Central memory CD4-positive, alpha-beta T cell (primary cell): ENCODE measurements at places on chromosomes 13 and 19.

GRCh38 chr13:99717959-99718674 is 216.8 kb downstream of the TM9SF2 start:
- no peak for DNase-seq

- DNase-seq = no peak
These were observed 102.5 kb downstream of the GADD45B start for GRCh38 chr19:2578391-2578890.

- DNase-seq = no peak
These were observed 28.0 kb downstream of the FRY start for GRCh38 chr13:32059511-32059984.

DNA sequence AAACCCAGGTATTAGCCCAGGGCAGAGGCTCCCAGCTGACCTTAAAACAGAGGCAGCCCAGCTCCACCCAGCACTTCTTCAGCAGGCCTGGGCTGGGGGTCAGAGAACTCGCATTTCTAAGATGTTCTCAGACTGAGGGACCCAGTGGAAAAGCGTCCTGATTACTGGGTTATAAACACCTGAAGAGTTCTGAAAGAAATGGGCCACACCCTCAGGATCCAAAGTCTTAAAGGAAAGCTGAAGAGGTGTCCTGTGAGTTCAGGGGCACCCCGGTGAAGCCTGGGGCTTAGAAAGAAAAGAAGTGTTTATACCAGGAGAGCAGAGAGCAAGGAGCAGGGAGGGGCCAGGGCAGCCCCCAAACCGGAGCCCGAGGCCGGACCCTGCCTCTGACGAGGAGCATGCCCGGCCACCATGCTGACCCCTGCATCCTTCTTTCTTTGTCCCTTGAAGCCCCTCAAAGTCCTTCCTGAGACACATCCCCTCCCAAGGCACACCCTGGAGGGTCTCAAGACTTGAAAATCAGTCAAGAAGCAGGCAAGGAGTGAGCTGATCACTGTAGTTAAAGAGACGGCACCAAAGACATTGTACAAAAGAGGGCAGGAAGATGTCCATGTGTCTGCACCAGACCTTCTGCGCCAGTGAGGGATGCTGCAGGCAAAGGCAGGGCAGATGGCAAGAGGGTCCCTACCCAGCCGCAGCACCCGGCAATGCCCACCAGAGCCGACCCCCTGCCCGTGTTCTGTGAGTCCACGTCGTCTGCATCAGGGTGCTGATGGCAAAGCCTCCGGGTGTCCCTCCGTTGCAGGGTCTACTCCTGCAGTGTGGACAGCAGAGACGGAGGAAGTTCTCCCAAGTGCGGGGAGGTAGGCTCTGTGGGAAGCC is 10.6 kb upstream of the RAB20 start:
- no peak for DNase-seq

DNA sequence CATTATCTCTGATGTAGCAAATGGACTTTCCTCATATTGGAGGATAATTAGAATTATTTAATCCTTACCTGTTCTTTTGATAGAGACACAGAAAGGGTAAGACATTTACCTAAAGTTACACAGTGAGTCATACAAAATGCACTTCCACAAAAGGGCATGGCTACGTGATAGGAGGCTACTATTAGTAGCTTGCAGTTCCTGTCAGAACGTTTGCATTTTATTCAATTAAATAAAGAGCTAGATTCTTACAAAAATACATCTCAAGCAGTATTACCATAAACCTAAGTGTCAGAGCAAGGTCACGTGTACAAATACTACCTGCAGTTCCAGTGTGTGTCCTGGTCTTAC is 120.6 kb downstream of the ESD start:
- DNase-seq = no peak

DNA sequence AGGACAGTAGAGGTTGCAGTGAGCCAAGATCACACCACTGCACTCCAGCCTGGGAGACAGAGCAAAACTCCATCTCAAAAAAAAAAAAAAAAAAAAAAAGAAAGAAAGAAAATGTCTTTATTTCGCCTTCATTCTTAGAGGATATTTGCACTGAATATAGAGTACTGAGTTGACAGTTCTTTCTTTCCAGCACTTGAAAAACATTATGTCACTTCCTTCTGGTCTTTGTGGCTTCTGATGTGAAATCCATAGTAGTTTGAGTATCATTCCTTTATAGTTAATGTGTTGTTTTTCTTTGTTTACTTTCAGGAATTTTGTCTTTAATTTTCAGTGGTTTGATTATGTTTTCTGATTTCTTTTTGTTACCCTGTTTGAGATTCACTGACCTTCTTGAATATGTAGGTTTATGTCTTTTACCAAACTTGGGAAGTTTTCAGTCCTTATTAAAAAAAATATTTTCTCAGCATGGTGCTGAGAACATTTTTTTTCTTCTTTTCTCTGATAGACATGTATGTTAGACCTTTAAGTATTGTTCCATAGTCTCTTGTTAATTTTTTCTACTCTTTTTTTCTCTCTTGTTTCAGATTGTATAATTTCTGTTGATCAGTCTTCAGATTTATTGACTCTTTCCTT is 50.1 kb downstream of the PCCA start:
- DNase-seq = no peak

GRCh38 chr19:41709951-41710645 is 1.7 kb downstream of the CEACAM5 start:
- no peak for DNase-seq

DNA sequence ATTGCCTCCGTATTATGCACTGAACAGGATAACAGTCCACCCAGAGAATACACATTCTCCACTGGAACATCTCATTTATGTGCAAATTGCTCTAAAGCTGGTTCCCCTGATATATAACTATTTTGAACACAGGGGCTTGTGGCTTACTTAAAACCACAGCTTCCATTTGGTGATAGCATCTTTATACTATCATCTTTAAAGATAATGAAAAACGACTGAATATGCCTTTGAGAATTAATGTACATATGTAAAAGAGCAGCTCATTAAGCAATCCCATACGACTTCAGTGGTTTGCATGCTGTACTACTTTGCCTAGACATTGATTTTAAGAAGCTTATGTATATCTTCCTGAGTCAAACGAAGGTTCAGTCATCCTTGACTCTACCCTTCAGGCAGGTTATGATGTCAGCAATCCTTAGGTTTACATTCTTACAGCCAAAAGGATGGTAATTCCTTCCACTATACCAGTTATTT is 40.8 kb downstream of the BRD4 start:
- DNase-seq = no peak

- DNase-seq = no peak
These were observed 131.5 kb upstream of the MCF2L start for GRCh38 chr13:112837371-112838037.

DNA sequence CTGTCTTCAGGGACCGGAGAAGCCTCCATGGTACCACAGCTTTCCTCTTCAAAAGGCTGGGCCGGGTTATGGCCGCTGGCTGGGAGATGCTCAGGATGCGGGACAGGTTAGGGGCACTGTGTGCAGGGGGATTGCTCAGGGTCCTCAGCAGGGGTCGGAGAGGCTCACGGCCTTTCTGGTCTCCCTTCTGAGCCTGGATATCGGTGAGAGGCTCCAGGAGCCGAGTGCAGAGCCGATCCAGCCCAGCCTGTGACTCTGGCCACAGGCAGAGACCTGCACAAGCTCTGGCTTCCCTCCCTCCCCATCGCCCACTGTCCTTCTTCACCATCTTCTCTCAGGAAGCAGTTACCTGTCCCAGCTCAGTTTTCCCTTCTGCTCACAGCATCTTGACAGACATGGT is 306.0 kb downstream of the ZNF536 start:
- no peak for DNase-seq

GRCh38 chr19:41646589-41647204 is 19.8 kb upstream of the CEACAM4 start:
- DNase-seq = no peak

DNA sequence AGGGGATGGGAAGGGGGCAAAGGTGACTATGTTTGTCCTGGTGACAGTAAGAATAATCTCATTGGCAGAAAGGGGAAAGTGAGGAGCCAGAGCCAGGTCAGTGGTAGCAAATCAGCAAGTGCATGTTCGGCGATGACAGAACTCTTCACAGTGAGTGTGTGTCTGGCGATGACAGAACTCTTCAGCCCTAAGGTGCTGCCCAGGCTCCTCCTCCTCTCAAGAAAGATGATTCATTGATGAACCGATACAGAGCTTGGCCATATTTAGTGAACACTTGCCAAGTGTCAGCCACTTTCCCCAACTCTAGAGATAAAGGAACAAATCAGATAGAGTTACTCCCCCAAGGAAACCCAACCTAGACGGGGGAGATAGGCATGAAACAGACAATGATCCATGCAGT is 199.3 kb upstream of the UBL3 start:
- no peak for DNase-seq

DNA sequence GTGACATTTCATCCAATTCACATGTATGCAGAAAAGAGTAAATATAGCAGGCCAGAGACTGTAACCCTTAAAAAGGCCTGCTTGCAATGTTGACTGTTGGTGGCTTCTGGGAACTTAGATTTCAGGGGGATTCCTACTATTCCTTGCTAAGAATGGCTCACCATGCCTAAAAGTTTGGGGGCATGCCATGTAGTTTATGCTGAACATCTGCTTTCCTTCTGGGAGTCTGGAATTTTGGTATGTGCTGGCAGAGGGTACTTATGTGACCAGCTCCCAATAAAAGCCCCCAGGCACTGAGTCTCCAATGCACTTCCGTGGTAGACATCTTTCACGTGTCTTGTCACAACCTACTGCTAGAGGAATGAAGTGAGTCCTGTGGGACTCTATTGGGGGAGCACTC is 88.4 kb upstream of the PCDH8 start:
- no peak for DNase-seq

DNA sequence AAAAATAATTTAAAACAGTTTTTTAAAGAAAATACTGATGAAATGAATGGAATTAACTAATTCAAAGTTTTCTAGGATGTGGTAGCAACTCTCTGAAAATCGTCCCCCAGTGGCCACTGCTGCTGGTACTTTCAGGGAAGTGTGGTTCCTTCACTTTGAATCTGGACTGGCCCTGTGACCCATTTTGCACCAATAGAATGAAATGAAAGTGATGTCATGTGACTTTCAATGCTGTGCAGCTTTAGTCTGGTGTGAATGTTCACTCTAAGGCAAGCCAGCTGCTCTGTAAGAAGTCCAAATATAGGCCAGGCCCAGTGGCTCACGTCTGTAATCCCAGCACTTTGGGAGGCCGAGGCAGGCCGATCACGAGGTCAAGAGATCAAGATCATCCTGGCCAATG is 26.4 kb upstream of the HNRNPA1L2 start:
- peak; percentile 16 for DNase-seq

DNA sequence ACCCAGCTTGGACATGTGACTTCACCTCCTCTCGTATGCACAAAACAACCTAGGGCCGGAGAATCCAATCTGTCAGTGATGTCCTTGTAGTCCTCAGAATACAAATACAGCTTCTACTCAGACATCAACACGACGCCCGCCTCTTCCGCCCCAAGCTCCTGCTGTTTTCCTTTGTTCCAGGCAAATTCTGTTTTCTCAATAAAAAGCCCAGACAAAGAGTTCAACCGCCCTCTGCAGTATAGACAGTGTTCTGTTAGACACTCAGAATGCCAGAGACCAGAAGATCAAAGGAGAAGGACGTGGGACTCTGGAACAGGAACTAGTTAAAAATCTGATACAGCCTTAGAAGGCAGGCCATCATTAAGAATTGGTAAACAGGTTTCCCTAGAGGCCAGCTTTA is 42.0 kb upstream of the GGACT start:
- DNase-seq = no peak

GRCh38 chr19:33859016-33859415 is 62.3 kb downstream of the KCTD15 start:
- DNase-seq = no peak

DNA sequence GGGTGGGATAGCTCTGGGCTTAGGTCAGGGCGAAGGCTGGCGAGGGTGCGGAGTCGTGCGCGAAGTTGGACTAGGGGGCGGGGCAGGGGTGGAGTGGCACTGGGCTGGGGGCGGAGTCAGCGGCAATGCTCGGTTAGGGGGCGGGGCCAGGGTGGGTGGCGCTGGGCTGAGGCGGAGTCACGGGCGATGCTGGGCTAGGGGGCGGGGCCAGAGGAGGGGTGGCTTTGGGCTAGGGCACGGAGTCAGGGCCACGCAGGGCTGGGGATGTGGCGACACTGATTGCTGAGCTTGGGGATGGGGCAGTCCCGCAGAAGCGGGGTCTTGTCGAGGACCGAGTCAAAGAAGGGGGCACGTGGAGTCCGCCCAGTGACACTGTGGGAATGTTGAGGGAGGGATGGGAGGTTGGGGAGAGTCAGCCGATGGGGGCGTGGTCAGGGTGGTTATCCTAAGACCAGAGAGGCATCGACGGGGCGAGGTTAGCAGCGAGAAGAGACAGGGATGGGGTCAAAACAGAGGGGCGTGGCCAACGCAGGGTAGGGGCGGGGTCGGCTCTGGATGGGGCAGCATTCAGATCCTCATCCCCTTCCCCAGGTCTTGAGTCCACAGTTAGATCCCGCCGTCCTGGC is 8.7 kb downstream of the HOMER3 start:
- peak; percentile 63 for DNase-seq

DNA sequence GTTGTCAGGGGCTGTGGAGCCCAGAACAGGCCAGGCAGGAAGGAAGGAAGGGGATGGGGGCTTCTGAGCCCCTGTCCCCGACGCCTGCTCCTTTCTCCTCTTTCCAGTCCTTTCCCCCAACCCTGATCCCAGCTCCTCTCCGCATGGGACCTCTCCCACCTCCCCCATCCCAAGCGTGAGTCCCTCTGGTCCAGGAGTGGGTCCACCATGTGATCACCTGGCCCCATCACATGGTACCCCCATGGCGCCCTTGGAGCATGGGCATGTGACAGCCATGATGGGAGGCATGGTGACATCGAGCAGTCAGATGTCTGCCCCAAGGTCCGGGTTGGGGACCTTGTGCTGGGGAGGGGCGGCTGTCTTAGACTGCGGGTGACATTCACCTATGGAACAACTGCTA is 9.2 kb downstream of the RYR1 start:
- DNase-seq = no peak

DNA sequence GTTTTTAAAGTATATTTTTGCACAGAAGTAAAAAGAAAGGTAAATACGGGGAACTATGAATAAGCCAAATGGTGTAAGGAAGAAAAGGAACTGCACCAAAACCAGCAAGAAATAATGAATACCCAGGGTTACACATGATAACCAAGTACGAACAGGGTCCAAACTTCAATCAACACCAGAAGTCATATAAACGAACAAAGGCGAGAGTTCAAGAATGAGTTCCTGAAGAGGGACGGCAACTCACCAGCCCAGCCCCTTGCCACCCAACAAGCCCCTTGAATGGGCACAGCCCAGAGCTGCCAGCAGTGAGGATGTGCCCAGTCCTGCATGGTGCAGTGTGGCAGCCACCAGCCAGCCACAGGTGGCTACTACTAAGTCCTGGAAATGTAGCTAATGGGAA is 132.1 kb downstream of the RNF17 start:
- no peak for DNase-seq

DNA sequence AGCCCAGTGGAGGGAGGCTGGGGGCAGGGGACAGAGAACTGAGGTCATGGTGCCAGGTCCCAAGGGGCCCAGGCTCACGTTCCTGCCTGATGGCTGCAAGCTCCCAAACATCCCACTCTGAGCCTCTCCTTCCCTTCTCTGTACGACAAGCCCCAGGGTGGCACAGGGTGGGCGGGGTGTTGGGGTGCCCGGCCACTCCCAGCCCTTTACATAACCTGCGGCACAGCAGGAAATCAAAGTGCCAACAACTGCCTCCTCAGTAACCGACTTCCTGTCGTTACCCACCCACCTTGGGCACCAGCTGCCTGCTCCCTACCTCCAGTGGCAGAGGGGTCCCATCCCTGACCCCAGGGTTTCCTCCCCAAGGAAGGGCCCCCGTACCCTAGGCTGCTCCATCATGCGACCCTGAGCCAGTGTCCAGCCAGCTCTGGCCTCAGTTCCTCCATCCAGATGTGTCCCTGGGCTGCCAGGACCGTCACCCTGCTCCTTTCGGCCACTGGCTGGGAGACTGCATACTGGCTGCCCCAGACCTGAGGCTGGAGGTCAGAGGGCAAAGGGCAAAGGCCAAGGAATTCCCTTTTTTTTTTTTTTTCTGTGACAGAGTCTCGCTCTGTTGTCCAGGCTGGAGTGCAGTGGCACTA is 27.7 kb upstream of the NFIC start:
- DNase-seq = peak; percentile 65
